ENCODE measurements at places on chromosomes 1 and 21.

GRCh38 chr1:248840946-248841345 is 2.9 kb downstream of the ZNF672 start:
- H3K4me3 ChIP-seq, result no peak overlapping the region
- H3K36me3 ChIP-seq, result peaks cover 22% of the 10 kb centered on the region
- no peaks in the 10 kb centered on the region for H3K27me3 ChIP-seq
- peak overlapping the region; percentile 76 for H3K27ac ChIP-seq
- ATAC-seq, result no peak

- no peaks in the 10 kb centered on the region for H3K4me1 ChIP-seq
- peaks cover 46% of the 10 kb centered on the region for H3K36me3 ChIP-seq
- no peak overlapping the region for H3K4me3 ChIP-seq
Measured at GRCh38 chr1:119971710-119972570, 75.6 kb upstream of the ADAM30 start.

DNA sequence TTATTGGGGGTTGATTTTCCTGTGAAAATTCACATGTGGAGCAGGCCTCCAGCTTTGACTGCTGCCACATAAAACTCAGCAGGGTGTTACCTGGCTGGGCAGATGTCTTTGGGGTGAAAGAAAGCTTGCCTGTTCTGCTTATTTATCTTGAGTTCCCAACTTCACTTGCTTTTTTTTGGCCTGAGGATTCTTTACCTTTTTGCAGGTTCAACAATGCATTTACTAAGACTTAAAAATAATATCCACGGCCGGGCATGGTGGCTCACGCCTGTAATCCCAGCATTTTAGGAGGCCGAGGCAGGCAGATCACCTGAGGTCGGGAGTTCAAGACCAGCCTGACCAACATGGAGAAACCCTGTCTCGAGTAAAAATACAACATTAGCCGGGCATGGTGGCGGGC is 509.1 kb downstream of the KIF26B start:
- no peaks in the 10 kb centered on the region for H3K4me1 ChIP-seq
- no peaks in the 10 kb centered on the region for H3K36me3 ChIP-seq
- H3K4me3 ChIP-seq, result no peak overlapping the region

- no peak for ATAC-seq
- no peak overlapping the region for H3K27ac ChIP-seq
- peaks cover 68% of the 10 kb centered on the region for H3K36me3 ChIP-seq
- H3K4me1 ChIP-seq, result no peaks in the 10 kb centered on the region
- no peak overlapping the region for H3K4me3 ChIP-seq
- no peaks in the 10 kb centered on the region for H3K27me3 ChIP-seq
Measured at GRCh38 chr1:70265946-70266345, 44.8 kb downstream of the SRSF11 start.

GRCh38 chr21:16713331-16714117 is 799.3 kb upstream of the CXADR start:
- no peaks in the 10 kb centered on the region for H3K4me1 ChIP-seq
- no peak overlapping the region for H3K4me3 ChIP-seq
- no peaks in the 10 kb centered on the region for H3K27me3 ChIP-seq

DNA sequence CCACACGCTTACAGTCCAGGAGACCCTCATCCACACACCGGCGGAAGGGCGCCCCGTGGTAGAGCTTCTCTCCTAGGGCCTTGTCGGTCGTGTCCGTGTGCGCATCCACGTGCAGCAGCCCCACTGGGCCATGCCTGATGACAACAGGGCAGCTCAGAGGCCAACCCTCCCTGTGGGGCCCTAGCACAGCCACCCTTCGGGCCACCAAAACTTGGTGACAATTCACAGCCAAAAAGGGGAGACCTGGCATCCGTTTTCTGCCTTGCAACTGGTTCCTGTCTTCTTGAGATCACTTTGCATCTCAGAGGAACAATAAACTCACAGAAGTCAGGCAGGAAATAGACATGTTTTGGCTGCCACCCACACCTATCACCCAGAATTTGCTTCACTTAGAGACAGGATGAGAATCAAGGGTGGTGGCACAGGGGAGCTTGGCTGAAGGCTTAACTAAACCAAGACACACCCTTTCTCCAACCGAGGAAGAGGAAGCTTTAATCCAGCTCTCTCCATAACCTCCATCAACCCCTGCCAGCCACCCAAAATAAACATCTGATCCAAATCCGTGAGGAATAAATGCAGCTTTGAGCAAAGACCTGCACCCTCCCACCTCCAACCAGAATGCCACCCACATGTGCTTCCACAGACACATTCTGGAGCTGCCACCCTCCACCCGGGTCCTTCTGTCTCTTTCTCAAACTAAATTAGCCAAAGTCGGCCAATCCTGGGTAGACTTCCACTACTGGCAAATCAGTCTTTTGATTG is 5.7 kb downstream of the AGMAT start:
- H3K4me3 ChIP-seq, result no peak overlapping the region
- H3K4me1 ChIP-seq, result no peaks in the 10 kb centered on the region
- H3K27ac ChIP-seq, result no peak overlapping the region
- peaks cover 7% of the 10 kb centered on the region for H3K36me3 ChIP-seq
- ATAC-seq, result no peak
